ENCODE measurements at places on chromosomes 5 and 9. TPM values are rescaled to one million over a fixed set of nuclear protein-coding genes. Genes with fewer than 3 reads are reported as not detected.

Gene IL17B
- not detected for total RNA-seq

- no peak for DNase-seq
Observed at GRCh38 chr9:125413579-125413978, 152.0 kb downstream of the GAPVD1 start.

GRCh38 chr9:71710201-71710600, 58.1 kb downstream of the CEMIP2 start:
- DNase-seq: no peak

DNA sequence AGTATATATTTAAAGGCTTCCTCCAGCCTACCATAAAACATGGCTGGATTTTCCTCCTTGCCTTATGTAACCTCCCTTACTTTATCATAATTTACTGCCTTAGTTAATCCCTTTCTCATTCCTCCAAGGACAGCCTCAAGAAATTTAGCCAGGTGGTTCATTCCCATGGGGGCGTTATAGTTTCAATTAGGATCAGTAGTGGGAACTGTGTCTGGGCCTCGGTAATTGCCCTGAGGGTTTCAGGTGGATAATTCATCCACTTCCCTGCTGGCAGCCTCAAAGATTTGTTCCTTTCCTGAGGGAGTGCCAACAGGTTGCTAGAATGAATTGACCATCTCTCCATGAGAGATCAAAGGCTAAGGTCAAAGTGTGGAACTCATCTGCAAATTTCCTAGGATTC, 4.3 kb upstream of the GM2A start:
- no peak for DNase-seq

- no peak for DNase-seq
Observed at GRCh38 chr9:37551888-37552287, 24.3 kb downstream of the FBXO10 start.

DNA sequence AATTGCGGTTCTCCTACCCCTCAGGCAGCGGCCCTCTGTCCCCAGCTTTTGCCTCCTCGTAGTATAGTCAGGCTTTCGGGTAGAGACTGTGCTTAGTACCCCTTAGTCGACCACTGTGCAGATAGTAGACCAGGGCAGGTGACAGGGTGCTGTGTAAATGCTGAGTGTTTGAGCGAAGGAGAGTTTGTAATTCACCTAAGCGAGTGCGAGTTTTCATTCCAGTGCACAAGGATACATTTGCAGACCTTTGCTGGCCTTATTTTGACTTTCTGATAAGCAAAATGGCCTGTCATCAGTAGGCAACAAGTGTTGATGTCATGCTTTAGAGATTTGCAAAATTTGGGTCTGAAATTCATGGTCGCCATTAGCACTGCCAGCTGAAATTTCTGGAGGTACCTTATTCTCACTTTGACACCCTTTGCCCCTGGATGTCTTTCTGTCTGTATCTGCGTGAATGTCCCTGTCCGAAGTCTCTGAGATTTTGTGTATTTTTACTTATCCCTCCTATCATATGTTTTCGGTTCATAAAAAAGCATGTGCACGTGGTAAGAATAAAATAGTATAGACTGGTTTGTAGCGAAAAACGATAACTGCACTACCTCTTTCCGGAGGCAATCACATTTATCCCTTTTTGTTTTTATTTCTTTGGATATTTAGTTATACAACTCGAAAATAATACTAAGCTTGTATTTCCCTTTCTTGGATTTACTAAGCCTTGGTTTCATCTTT, 1.9 kb downstream of the LMNB1 start:
- DNase-seq: peak; percentile 39

- no peak for DNase-seq
Observed at GRCh38 chr9:72826996-72827949, 125.6 kb downstream of the ALDH1A1 start.
